ENCODE measurements at places on chromosomes 1 and 21.

- DNase-seq, result no peak
These were observed 292.9 kb downstream of the PTGER3 start for GRCh38 chr1:70754701-70755100.

GRCh38 chr1:204940591-204940990, 69.9 kb downstream of the NFASC start:
- no peak for DNase-seq

DNA sequence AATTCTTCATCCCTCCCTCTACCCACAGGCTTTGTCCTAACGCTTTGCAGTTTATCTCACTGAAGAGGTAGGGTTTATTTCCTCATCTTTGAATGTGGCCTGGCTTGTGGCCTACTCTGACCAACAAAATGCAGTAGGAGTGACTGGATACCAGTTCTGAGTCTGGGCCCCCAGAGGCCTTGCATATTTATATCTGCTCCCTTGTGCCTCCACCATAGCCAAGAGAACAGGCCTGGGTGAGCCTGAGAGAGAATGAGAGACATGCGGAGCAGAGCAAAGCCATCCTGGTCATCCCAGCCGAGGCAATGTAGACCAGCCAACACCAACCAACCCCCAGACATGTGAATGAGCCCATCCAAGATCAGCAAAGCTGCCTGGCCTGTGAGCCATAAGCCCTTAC, 30.3 kb downstream of the SMIM12 start:
- no peak for DNase-seq

DNA sequence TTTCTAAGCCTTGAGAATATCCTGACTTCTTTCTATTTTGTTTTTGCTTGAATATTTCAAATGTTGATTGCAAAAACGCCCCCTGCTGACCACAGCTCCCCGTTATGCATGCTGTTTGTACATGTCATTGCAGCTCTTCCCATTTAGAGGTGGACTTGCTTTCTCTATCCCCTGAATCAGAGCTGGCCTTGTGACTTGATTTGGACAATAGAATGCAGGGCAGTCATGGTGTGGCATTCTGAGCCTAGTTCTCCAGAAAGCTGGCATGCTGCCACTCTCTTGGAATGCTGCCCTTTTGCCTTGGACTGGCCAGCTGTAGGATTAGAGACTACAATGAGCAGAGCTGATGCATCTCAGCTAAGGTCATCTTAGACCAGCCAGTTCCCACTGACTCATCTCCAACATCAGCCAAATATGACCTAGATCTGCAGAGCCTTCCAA, 1561.5 kb downstream of the MRPL39 start:
- DNase-seq, result no peak

DNA sequence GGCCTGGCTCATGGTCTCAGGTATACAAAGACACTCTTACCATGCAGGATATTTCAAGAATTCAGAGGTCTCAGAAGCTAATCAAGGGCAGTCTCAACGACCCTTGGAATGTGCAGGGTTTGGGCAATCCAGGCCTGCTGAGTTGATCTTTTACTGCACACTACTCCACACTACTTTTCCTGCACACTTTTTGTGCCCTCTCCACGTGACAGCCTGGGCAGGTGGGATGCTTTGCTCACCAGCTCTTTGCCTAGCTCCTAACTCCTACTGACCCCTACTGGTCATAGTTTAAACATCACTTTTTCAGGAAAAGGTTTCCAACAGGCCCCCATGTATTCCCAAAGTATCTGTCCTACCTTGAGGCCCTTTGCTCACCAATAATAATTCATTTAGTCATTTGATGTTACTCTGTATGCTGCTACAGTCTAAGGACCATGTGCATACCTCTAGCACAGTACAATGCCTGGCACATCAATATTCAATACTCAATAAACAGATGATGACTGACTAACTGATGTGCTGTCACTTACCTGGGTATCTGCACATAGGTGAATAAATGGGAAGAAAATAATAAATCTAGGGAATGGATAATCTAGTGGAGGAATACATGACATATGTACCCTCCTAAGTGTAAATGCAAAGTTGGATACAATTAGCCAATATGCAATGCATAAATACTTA, 9.6 kb downstream of the DUSP23 start:
- DNase-seq, result no peak

- no peak for DNase-seq
These were observed 108.3 kb downstream of the KCND3 start for GRCh38 chr1:111880881-111881837.

- peak; percentile 59 for DNase-seq
These were observed 12.9 kb upstream of the FYB2 start for GRCh38 chr1:56831871-56832693.

All from CD4-positive, alpha-beta T cell treated with Interleukin-6 at 100 ng/mL for 8 hours (primary cell).